Hematopoietic multipotent progenitor cell treated with erythropoietin and hydrocortisone succinate and interleukin-3 and kit ligand, for 15 days (in vitro differentiated cells): ENCODE measurements at places on chromosomes 7 and 10.

DNA sequence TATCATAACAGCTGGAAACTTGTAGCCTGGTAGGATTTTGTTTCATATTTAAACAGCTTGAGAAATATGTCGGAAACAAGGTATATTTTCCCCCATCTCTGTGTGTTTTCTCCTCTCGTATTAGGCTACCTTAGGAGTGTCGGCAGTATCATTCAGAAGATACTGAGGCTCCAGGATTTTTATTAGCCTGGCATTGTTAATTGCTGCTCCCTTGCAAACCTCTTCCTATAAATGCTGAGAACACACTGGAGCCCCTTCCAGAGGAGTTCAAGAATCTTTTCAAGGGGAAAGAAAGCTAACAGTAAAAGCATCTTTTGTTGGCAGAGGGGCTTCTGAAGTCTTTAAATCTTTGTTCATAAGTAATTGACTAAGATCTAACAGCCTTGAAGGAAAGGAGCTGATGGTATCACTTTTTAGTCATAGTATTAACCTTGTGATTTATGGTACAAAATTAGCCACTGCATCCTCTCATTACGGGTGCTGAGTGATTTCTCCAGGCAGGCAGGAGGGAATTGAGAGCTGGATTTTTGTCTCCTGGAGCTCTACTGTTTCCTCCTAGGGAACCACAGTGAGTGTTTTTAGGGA is 998.7 kb downstream of the LRMDA start:
- DNase-seq = no peak

DNA sequence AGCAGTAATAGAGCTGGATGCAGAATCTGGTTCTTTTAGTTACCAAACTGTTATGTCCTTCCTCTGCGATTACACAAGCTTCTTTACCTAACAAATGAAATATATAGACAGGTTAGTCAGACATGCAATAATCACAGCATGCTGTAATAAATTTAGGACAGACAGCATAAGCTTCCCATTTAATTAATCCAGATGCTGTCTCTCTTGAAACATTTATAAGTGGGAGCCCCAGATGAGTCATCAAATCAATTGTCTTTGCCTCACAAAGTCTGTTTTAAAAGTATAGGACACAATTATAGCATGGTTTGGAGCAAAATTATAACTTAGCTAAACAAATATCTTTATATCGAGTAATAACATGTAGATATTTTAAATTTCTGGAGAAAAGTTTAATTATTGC is 1.6 kb downstream of the CDNF start:
- DNase-seq = no peak

- DNase-seq = no peak
Observed at GRCh38 chr10:88672041-88672440, 7.8 kb downstream of the LIPF start.

DNA sequence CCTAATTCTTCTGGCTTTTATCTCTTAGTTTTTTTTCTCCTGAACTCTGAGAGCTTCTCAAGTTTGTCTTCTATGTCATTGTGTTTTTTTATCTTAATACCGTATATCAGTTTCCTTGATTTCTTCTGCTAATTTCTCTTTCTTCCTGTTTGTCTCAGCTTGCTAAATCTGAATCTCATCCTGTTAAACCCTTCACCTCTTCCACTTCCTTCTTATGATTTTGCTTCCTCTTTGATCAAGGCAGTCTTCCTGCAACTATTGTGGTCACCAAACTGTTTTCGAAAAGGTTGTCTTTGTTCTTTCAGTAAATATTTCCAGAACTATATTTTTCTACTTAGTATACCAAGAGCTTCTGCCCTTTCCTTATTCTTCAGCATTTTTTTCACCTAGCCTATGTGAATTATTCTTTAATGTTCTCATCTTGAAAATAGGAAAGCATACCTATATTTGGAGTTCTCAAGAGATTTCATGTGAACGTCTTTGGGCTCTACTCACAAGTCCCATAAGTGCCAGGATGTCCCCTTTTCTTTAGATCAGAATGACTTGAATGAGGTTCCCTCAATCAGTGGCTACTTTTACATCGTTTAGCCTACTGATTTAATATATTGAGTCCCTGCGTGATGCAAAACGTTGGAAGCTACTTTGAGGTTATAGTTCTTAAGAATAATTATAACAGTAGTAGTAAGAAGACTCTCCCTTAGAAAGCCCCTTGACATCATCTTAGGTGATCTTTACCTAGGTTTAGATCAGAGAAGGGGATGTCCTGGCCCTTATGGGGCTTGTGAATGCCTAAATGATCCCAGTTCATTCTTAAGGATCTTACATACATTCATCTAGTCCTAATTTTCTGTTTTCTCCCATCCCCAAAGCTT is 415.4 kb upstream of the AUTS2 start:
- no peak for DNase-seq

DNA sequence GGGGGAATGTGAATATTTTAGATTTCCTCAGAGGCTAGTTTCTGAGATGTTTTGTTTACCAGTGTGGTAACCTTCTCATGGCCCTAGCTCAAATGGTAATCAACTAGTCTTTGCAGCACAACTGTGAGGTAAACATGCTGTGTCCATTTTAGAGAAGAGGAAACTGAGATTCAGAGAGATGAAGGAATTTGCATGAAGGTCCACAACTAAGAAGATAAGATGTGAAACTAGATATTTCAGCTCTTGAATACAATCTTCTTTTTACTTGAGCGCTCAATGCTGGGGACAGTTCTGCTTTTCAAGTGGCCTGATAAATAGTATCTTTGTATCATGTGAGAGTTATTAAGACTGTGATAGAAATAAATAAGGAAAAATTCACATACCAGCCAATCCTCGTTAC is 245.4 kb downstream of the AUTS2 start:
- no peak for DNase-seq

DNA sequence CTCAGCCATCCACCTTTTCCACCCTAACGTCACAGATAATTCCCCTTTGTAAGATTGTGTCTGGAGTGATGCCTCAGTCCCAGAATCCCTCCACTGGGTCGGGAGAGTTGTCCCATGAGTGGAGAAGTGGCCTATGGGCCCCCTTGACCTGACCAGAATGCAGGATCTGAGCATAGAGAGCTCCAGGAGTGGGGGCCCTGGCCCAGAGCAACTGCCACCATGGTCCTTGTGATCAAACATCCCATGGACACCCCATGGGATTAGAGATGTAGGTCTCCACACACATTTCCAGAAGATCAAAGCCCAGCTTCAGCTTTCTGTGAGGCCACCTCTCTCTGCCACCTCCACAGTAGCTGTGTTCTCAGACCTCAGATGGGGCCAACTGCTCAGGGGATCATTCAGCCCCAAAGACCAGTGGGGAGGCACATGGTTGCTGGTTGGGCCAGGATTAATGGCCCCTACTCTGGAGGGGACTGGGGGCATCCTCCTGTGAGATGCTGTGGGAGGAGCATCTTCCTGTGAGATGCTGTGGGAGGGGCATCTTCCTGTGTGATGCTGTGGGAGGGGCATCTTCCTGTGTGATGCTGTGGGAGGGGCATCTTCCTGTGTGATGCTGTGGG is 28.5 kb upstream of the DPYSL4 start:
- no peak for DNase-seq

GRCh38 chr7:78769481-78770101 is 683.9 kb downstream of the MAGI2 start:
- no peak for DNase-seq

- no peak for DNase-seq
Observed at GRCh38 chr7:148212731-148213130, 377.8 kb upstream of the C7orf33 start.

GRCh38 chr7:70060298-70061068 is 462.2 kb downstream of the AUTS2 start:
- DNase-seq = no peak

DNA sequence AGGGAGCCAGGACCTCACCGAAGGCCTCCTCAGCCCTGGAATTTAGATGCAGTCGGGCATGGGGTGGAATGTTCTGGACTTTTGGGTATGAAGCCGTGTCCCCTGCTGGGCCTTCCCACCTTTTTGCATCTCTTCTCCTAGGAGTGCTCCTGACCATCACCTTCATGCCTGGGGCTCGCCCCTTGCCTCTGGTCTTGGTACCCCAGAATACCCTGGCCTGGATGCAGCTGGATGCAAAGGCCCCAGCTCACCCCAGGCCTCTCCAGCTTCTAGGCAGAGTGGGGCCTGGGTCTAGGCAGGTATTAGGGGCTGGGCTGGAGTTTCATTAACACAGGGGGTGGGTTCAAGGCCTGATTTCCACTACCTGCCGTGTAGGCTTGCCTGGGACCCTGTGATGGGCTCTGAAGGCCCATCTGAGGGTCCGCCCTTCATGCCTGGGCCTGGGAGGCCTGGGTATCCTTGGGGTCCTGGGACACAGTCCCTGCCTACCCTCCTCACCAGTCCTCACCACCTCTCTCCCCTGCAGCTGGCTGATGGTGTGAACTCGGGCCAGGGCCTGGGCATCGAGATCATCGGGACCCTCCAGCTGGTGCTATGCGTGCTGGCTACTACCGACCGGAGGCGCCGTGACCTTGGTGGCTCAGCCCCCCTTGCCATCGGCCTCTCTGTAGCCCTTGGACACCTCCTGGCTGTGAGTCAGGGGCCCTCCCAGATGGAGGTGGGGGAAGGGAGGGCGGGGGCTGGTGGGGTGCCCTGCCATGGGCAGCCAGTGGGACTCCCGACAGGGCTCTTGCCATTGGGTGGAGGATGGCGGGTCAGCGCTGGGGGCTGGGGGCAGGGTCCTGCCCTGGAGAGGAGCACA is 10.1 kb downstream of the AQP1 start:
- DNase-seq = no peak

GRCh38 chr10:11527691-11528255 is 83.7 kb downstream of the USP6NL start:
- DNase-seq = peak; percentile 36

DNA sequence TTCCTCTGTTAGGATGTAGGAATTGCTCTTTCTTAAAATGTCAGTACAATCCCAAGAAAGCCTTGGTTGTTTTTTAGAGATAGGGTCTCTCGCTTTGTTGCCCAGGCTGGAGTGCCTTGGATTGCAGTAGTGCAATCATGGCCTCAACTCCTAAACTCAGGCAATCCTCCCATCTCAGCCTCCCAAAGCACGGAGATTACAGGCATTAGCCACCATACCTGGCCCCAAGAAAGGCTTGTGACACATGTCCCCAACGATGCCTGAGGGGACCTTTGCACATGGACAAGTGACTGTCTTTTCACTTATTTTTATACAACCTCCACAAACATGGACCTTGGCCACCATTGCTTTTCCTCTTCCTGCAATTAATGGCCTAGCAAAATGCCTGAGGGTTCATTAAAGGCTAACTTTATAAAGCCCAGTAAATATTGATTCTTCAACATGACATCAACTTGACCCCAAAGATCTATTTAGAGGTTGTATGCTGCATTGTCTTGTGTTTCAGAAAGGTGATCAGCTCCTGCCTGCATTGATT is 10.0 kb upstream of the SPOCK2 start:
- no peak for DNase-seq

DNA sequence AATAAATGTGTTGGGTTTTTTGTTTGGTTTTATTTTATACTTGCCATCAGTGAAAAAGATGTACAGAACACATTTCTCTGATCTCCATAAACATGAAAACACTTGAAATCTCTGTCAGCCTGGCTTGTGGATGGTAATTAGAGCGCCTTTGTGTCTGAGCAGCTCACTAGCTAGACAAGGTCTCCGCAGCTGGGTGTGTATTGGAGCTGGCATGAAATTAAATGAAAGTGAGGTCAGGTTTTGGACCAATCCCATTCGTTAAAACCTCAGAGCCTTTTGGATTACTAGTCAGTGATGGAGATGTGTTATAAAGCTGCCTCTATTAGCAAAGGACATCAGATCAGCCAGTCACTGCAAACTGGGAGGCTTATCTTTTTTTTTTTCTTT is 2.7 kb downstream of the FRAT1 start:
- no peak for DNase-seq

- no peak for DNase-seq
Observed at GRCh38 chr7:37815671-37816371, 32.6 kb upstream of the NME8 start.

DNA sequence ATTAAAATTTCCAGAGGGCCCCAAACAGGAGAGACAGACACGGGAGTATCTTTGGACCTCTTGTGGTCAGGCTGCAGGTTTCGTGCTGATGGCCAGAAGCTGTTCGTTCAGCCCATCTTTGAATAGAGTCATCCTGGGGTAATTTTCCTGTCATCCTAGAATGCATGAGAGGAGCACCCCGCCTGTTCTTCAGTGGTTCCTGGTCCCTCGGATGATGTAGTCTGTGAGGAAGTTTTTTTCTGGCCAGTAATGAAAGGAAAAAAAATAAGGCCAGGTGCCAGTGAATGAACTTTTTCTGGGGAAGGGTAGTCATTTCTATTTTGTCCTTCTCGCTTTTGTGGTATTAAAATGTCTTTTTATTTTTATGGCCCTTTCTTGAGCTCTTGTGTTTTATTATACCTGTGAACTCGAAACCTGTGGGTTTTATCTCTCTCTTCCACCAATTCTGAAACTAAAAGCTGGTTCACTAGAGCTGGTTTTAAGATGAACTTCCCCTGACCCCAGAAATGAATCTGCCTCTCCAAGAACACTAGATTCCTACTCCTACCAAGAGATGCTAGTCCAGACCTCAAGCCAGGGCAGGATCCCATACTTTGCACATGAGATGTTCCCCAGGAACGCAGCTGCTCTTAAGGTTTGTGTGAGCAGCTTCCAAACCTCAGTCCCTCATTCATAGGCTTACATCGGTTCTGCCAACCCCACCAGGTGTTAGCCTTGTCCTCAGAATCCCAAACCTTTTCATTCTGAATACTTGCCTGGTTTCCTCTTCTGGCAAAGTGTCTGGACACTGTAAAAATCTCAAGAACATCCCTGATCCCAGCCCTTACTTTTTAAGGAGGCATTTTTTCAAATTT is 15.4 kb upstream of the MEST start:
- no peak for DNase-seq

DNA sequence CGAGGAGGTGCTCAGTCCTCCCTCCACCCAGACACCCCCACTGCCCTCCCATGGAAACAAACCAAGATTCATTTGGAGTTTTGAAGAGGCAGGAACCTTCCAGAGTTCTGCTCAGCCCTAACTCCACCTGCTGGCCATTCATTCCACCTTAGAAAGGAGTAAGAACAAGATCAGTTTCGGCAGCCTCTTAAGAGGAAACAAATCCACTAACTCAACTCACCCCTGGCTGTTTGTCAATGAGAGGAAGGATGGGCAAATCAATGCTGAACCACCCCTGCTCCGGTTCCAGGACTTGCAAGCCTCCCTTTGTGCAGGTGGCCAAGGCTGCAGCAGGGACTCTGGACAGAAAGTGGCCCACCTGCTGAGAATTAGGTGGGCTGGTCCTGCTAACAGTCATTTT is 26.2 kb downstream of the CCDC3 start:
- peak; percentile 15 for DNase-seq

GRCh38 chr10:124992462-124993344 is 50.8 kb downstream of the ZRANB1 start:
- DNase-seq = peak; percentile 67

- DNase-seq = no peak
Observed at GRCh38 chr10:125009661-125010161, 67.8 kb downstream of the ZRANB1 start.

GRCh38 chr10:132892004-132892403 is 50.4 kb downstream of the CFAP46 start:
- DNase-seq = no peak

- DNase-seq = no peak
Observed at GRCh38 chr7:88337572-88337971, 30.9 kb upstream of the STEAP4 start.
